ENCODE measurements at places on chromosomes 3 and 15. TPM values are rescaled to one million over a fixed set of nuclear protein-coding genes. Genes with fewer than 3 reads are reported as not detected.

XCR1 gene
- total RNA-seq: not detected

UBAP1L gene
- total RNA-seq: 19.9 TPM

GRCh38 chr15:35925275-35926006, 379.5 kb upstream of the DPH6 start:
- no peak for DNase-seq

DNA sequence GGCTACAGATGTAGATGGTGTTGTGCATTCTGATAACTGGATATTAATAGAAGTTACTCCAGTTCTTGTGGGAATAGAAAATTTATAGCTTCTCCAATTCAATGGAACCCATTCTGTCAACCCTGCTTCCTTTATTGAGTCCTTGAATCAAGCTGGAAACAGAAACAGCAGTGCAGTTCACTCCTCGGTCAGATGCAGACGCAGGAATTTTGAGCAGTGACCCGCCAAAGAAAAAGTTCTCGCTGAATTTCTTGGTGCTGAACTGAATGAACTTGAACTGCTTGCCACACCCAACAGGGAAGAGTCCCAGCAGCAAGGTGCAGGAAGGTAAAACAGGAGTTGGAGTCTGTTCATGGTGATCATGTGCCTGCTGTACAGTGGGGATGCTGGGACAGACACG, 10.3 kb downstream of the HRH1 start:
- no peak for DNase-seq

DNA sequence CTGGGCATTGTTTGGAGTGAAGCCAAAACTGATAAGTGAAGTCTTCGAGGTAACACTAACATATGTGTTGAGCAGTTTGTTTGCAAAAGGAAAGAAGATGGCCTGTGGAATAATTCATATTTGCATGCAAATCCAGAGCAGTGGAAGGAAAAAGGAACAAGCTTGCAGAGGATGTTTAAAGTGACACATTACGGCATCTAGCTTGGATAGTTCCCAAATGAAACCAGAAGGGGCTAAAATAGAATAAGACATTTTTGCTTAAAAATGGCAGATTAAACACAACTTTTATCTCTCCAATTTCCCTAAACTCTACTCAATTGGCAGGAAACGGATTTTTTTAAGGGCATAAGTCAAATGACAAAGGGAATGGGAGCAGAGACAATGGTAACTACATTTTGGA, 25.4 kb upstream of the RYK start:
- DNase-seq: no peak

GRCh38 chr3:135199137-135199536, 404.1 kb downstream of the EPHB1 start:
- DNase-seq: no peak

GRCh38 chr3:41462103-41462691, 262.9 kb downstream of the CTNNB1 start:
- no peak for DNase-seq

DNA sequence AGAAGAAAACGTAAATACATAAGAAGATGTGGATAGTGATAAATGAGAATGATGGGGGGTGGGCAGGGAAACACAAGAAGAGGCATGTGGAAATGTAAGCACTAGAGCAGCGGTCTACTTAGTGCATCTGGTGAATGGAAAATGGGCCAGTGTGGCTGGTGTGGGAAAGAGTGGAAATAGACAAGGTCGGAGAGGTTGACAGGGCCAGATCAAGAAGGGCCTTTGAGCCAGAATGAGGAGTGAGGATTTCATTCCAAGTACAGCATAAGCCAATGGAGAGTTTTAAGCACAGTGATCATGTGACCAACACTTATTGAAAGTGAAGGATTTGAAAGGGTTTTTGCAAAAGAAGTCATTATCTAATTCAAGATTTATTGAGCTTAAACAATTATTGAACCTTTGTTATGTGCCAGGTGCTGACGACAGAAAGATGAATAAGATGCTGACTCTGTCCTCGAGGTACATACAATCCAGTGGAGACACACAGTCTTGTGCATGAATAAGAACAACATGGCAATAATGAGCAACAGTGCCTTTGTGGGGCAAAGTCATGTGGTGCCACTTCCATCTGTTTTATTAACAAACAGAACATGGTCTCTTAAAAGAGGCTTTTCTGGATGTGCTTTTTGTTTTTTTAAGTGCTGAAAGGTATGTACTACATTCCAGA, 124.1 kb downstream of the MFSD1 start:
- no peak for DNase-seq
